NCI-H1105 treated with DMSO at 0.1 percent for 48 hours (cell line): ENCODE measurements at places on chromosomes 12 and 14.

GRCh38 chr14:76968621-76969063, 59.9 kb downstream of the IRF2BPL start:
- no peak for DNase-seq

GRCh38 chr14:35927727-35928126, 101.6 kb downstream of the BRMS1L start:
- no peak for DNase-seq

- DNase-seq, result no peak
Measured at GRCh38 chr12:72214163-72214562, 58.0 kb upstream of the TRHDE start.

DNA sequence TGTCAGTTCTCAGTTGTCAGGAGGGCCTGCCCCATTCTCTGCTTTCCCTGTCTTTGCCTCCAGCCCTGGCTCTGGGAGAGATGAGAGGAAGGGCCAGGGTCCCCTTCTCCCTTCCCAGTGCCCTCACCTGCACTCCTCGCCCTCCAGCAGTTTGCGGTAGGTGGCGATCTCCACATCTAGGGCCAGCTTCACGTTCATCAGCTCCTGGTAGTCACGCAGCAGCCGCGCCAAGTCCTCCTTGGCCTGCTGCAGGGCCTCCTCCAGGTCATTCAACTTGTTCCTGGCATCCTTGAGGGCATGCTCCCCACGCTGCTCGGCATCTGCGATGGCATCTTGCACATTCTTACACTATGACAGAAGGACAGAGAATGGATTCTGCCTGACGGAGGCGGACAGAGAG, 5.4 kb downstream of the KRT2 start:
- no peak for DNase-seq

DNA sequence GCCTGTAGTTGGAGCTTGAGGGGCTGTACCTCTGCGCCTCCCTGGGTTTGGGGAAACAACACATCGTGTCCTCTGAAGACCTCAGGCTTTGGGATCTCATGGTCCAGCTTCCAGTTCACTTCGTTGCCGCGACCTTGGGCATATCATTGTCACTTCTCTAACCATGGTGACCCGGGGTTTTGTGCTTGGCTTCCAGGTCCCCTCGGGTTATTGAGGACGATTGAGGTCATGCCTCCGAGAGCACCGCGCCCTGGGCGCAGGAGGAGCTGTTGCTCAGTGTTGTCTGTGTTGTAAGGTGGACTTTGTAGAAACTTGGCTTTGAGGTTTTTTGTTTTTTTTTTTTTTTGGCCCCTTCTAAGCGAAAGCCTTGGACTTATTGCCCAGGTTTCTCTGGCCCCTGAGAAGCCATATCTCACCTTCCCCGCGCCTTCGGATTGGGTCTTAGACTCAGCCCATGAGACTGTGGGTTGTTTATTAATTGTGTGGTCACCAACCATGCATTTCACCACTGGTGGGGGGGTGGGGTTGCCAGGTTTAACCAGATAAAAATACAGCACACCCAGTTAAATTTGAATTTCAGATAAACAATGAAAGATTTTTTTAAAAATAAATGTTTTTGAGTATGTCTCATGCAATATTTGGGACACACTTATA, 2.6 kb downstream of the BCL7A start:
- DNase-seq, result no peak

GRCh38 chr12:132481771-132482745, 7.9 kb upstream of the FBRSL1 start:
- DNase-seq, result no peak

- no peak for DNase-seq
Measured at GRCh38 chr12:93145086-93145485, 216.0 kb upstream of the EEA1 start.

- DNase-seq, result no peak
Measured at GRCh38 chr12:67804168-67804567, 155.6 kb downstream of the DYRK2 start.

DNA sequence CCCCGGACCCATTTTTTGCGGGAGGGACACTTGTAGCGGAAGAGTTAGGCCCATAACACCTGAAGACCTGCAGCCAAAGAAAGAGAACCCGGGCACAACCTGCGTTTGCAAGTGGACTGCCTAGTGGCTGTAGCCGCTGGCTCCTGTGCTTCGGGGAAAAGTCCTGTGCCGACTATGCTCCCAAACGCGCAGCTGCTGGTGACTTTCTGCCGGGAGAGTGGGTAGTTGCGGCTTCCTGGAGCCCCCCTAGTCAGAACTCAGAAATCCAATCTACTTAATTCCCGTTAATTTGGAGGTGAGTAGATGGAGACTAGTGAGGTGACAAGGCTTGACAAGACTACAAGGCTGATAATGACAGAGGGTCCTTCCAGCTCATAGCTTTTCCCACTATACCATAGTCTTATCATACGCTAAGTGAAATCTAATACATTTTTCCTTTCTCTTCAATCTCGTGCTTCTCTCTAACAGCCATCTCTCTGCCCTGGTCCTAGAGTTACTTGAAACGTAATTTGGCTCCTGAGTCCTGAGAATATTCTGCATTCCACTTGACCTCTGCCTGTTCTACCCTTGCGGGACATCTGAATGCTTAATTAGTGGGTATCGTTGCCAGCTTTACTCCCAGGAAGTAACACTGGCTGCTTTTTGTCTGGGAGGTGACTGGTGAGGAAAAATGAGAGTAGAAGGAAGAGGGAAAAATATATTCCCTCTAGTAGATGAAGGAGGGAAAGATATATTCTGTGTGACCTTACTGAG, 556 bp downstream of the MTHFD1 start:
- peak; percentile 51 for DNase-seq

DNA sequence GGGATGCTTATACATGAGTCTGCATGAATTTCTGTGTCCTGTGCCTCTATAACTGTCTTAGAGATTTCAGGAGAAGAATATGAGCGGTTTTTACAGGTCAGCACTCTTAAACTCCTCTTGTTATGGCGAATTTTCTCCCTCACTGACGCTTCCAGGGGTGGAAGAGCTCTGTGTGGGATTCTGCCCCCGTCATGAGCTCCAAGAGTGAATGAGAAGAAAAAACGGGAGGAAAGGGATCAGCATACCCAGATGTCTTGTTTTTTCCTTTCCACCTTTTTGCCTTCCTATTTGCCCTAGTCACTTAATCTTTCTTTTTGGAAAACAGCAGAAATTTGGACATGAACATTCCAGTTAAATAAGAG, 651 bp downstream of the PFKM start:
- no peak for DNase-seq

GRCh38 chr12:26212988-26213387, 17.6 kb downstream of the SSPN start:
- no peak for DNase-seq

DNA sequence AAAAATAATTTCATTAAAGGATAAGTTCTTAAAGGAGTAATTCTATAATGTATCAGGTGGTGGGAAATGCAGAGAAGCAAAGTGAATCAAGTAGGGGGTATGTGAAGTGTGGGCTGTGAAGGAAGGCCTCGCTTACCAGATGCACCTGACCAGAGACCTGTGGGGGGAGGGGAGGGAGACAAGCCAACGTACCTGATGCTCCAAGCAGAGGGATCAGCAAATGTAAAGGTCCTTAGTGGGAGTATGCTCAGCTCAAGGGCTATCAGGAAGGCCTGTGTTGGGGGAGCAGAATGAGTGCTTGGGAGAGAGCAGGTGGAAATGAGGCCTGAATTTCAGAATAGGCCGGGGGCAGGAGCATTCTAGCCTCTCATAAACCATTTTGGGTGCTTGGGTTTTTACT, 57.1 kb downstream of the ANO4 start:
- no peak for DNase-seq

GRCh38 chr14:103382376-103382775, 2.8 kb upstream of the MARK3 start:
- DNase-seq, result no peak

DNA sequence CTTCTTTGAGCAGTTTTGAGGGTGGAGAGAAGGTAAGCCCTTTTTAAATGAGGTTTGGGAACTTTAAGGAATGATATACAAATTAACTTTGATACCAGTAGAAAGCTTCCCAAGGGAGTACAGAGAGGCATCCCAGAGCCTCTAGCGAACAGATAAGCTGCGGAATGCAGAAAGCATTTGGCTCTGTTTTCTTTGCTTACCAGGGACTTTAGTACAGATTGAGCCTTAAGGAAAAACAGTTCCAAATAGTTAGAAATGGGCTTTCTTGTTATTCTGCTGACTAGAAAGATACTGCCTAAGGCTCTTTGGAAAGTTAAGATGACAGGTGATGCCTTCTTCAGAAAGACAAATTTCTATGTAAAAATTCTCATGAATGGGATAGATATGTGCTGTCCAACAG, 261.7 kb upstream of the FOXN3 start:
- DNase-seq, result no peak

- no peak for DNase-seq
Measured at GRCh38 chr14:90534091-90534837, 137.4 kb downstream of the CALM1 start.

- no peak for DNase-seq
Measured at GRCh38 chr12:106917503-106917902, 38.2 kb upstream of the TMEM263 start.

DNA sequence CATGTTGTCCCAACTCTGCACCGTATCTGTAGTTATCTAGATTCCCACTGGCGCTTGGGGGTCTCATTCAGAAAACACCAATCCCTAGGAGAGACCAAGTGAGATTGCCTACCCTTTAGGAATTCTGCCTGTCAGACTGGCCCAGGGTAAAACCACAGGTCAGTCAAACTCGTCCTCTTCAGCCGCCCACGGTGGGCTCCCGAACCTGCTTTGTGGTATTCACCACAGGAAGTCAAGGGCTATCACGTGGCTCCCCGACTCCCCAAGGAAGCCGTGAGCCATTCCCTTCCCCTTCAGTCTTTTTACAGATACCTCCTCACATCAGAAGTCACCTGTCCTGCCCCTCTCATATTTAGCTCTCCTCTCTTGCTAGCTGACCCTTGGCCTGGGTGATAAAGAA, 159.9 kb downstream of the EGLN3 start:
- no peak for DNase-seq

DNA sequence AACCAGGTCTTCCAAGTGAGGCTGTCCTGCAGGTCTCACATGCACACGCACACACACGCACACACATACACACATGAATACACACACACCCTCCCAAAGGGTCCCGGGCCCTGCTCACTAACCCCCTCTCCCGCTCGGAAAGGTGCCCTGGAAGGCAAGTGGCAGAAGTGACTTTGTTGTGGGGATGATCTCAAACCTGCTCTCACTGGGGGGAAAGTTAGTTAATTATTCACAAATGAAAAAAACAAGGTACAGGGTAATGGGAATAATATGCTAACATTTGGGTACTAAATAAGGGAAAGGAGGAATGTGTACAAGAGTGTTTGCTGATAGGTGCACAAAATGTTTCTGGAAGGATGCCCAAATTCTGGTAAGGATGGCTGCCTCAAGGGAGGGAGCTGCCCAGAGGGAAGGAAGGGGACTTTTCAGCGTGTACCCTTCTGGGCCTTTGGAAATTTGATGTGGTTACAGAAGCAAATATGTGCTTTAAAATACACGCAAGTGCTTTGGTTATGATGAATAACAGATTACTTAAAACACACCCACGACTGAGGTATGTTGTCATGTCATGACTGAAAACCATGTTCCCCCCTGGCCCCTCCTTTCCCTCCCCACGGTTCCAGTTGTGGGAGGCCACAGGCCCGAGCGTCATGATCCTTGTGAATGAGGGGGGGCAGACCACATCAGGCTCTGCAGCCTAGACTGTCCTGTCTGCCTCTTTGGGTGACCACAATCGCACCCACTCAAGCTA, 43.3 kb upstream of the PLEKHG6 start:
- DNase-seq, result peak; percentile 39

DNA sequence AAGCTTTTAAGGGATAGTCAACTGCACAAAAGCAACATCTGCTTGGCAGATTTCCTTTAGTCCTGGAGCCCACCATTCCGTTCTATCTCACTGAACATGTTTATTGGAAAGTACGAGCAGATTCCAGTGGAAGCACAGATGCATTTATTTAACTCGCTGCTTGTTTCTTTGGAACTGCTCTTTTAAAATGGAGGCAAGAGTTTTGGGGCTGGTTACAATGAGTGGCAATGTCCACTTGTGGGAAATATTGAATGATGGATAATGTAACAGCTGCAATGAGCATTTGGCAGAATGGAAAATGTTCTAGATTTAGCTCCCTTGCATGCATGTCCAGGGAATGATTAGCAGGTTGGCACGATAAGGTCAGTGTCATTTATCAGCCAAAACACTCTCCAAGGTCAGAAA, 163.0 kb downstream of the ATP23 start:
- no peak for DNase-seq

DNA sequence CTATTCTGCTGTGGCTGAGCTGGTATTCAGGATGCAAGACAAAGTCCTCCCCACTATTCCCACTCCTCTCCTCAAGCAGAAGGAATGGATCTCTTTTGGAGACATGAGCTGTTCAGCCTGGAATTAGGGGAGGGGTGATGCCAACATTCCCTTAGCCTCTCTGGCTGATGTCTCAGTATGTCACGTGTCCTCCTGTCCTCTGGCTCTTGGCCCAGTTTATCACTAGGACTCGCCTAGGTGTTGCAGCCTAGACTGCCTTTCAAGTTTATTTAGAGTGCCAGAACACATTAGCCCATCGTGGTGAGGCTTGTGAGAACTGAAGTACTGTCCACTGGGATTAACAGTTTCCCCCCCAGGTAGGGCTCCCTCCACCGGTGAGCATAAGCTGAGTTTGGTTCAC, 239.9 kb upstream of the MIS18BP1 start:
- no peak for DNase-seq

DNA sequence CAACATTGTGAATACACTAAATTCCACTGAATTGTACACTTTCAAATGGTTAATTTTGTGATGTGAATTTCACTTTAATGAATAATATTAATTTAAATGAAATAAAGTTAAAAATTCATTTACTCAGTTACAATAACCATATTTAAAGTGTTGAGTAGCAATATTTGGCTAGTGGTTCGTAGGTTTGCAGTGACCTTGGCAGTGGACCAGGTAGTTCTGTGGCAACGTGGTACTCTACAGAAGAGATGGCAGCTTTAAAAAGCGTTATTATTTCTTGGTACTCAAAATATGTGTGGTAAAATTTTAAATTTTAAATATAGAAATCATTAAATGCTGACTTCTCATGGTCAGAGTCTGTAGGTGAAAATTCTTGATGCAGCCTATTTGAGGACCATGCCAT, 51.6 kb downstream of the AEBP2 start:
- no peak for DNase-seq

DNA sequence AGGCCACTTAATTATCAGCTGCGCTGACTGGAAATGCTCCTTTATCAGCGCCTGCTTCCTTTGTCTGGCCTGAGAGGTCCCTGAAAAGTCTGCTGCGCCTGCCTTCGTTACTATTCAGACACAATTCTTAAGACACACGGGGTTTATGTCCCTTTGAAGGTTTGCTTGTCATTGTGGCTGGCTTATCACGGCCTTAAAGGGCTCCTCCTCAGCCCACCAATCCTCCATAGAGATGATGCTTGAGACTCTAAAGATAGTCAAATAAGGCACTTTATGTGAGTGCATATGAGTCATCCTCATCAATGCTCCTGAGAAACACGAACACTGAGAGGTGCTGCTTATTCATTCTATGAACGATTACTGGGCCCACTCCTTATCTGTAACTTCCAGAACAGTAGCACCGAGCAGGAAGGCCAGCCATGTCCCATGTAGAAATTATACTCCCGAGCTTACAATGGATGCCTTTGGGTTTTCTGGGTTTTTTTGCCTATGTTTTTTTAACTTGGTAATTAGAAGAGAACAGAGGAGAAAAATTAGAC, 1268.2 kb upstream of the TMEM132C start:
- DNase-seq, result no peak
